A549 (cell line): ENCODE measurements at places on chromosomes 5 and 9. TPM values are rescaled to one million over a fixed set of nuclear protein-coding genes. Genes with fewer than 3 reads are reported as not detected.

Gene NEUROG1
- polyA plus RNA-seq, result not detected in 3 replicates

Gene ADGRV1
- 0.17 to 0.70 TPM (median 0.65 TPM) in 3 replicates for polyA plus RNA-seq

DNA sequence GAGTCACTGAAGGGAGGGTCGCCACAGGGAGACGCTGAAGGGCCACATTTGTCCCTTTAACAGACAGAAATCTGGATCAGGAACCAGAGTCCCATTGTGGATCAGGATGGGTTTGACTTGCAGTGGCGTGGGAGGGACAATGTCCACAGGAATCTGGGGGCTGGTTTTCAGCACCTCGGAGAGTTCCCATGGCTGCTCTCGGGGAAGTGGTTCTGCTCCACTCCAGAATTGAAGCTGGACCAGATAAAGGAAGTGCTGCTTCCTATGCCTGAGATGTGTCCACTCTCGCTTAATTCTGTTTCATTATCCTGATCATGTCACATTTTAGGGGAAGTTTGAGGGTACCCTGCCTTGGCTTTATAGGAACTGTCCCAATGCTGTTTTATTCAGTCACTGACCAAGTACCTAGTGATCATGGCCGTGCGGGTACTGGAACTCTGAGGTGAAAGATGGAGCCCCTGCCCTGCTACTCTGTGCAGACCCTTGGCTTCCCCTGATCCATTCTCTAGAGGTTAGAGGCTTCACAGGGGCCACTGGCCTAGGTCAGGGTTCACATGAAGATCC, 28.7 kb downstream of the ENHO start:
- peak; percentile 20 for DNase-seq

DNA sequence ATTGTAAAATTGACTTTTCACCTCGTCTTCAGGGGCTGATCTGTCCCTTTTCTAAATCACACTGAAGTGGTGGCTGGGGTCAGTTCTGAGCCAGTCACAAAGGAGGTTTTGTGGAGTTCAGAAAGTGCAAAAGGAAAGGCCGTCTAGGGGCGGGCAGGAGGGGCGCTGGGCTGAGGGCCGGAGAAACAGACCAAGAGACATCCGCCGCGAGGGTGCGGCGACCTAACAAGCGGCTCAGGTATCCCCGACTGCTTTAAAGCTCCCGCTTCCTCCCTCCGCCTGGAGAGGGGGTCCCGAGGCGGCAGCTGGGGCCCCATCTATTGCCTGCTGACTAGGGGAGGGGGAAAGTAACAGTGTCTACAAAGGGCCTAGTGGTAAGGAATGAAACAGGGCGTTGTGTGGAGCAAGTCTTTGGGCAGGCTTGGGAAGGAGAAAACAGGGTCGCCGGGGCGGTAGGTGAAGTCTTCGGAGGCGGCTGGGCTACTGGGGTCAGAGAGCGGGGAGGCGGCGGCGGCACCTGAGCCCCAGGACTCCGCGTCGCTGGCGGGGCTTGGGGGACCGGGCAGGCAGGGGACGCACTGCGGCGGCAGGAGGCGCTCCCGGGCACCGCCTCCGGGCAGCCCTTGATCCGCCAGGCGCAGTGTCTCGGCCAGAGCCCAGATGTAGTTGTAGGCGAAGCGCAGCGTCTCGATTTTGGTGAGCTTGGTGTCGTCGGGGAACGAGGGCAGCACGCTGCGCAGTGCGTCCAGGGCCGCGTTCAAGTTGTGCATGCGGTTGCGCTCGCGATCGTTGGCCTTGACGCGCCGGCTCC, 950 bp downstream of the NEUROG1 start:
- no peak for DNase-seq

Gene CARD9
- 0.94 to 1.2 TPM (median 0.94 TPM) in 3 replicates for polyA plus RNA-seq

DNA sequence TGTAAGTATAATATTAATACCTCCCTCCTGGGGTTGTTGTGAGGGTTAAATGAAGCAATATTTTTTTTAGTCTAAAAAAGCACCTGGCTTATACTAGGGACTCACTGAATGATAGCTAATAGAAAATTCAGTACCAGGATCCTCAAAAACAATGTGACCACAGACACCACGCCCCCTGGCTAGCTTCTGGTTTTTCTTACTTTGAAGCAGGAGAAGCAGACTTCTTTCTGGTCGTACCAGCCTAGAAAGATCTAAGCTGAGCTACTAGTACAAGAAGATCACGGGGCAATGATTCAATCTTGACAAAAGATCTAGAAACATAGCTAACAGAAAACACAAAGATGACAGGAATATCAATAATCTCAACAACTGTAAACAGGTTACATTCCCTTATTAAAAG, 218.5 kb upstream of the SLC30A5 start:
- no peak for DNase-seq

DNA sequence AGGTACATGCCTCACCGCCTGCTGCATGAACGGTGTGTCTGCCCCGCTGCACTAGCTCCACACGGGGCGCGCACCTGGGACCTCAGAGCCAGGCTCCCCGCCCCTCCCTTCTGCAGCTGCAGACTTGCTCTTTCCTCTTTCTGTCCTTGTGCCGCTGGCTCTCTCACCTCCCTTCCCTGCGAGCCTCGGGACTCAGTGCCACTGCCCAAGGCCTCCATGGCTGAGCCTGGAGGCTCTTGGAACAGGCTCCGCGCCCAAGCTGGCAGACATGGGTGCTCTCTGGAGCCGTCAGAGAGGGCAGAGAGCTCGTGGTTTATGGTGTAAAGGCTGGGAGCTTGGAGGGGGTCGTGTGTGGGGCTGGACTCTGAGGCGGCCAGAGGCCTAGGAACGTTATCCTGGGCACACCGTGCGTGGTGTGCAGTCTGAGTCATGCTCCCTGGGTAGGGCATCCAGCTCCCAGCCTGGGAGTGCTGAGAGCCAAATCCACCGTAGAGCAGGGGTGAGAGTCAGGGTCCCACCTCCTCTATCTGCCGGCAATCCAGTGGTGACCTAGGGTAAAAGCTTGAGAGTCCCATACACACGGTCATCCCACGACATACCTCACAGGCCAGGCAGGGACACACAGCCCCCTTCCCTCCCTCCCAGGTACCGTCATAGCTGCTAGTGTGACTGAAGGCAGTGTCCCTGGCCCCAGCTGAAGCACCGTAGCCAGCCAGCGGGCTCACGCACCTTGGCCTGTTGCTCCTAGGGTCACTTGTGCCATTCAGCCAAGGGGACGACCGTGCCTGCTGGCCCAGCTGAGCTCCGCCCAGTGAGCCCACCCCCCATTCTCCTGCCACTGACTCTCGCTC, 22.4 kb downstream of the GOLGA2 start:
- DNase-seq, result no peak

DNA sequence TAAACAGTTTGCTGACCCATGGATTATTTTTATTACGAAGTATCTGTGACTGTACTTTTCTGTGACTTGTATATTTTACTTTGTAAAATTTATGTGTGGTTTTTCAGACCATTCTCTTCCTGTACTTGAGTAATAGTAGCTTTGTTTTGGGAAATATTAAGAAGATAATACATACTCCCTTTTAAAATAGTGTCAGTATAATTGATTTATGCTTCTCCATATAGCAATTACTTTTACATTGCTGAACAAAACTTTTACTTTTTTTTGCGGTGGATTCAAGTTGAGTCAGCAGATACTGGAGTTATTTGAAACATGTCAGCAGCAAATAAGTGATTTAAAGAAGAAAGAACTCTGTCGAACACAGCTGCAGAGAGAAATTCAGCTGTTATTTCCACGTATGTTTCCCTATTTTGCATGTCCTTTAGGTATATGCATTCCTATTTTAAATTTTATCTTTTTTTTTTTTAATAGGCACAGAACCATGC, 28.4 kb downstream of the TENT2 start:
- no peak for DNase-seq

DNA sequence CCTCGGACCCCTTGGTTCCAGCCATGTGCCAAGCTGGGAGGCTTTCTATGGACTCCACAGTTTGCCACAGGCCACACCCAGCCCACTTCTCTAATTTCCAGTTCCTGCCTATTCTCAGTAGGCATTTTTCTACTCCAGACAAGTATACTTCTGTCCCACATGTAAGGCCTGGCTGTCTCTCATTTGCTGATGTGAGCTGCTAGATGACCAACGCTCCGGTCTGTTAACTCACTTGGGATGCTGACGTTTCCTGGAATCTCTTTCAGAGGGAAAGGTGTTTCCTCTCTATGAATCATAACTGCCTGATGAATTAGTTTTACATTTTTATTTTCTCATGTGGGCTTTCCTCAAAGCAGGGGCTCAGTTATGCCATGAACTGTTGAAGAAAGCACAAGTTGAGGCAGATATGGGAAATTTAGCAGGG, 36.3 kb downstream of the ERGIC1 start:
- DNase-seq, result peak; percentile 82

DNA sequence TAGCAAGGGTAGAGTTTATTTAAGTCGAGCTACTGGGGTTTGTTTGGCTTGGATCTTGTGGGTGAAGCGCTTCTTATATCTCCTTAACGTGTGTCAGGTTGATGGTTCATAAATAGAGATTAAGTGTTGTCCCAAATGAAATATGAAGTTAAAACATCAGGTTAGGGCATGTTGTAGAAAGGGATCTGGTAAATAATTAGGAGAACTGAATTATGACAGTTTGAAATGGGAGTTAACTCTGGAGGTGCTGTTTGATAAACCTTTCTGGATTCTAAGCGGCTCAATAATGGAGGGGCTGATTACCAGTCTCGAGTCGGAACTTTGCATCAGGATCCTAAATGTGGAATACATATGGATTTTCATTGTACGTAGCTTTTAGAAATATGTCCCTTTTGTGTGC, 717.0 kb upstream of the WWC1 start:
- no peak for DNase-seq

Gene C5orf58
- not detected in 3 replicates for polyA plus RNA-seq

DNA sequence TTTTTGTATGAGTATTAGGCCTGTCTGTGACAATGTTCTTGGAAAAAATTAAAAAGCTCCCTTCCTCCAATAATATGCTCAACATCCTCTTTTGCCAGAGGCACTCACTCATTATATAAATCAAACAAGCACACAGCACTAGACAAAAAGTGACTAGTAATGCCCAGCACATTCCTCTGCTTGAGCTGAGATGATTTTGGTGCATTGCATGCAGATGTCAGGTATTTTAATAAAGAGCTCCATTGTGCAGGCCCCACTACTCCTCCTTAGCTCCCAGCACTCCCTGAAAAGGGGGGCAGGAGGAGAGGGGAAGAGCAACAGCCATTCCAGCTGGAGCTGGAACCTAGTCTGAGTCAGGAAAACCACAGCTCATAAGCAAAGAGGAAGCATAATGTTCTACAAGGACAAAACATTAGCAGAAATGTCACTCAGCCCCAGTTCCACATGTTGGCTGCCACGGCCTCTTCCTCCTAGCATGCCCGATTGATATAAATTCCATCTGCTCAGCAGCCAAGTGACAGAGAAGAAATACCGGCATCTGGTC, 348.5 kb downstream of the BNC2 start:
- DNase-seq, result no peak

Gene GABRA1
- not detected in 3 replicates for polyA plus RNA-seq

- DNase-seq, result no peak
Measured at GRCh38 chr5:17891881-17892280, 257.6 kb downstream of the TAF11L14 start.

GRCh38 chr5:137630216-137630971, 105.5 kb downstream of the KLHL3 start:
- no peak for DNase-seq

Gene MAST4
- 1.1 to 1.2 TPM (median 1.1 TPM) in 3 replicates for polyA plus RNA-seq

DNA sequence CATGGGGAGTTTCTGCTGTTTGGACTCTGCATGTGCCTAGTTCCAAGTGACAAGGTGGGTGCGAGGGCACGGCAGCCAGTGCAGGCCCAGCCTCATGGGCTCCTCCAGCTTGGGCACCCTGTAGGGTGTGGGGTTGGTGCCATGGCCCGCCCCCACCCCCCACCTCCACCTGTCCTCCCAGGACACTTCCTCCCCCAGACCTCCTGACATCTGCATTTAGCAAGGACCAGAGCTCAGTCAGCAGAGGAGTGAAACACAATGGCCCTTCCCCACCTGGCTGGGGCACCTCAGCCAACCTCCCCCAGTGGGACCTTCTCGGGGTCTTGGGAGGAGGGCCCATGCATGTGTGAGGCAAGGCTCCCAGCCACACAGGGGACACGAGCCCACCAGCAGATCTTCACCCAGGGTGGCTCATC, 1.9 kb upstream of the NKD2 start:
- no peak for DNase-seq

- peak; percentile 25 for DNase-seq
Measured at GRCh38 chr5:65663804-65664521, 39.1 kb downstream of the SHLD3 start.

- DNase-seq, result peak; percentile 43
Measured at GRCh38 chr5:111530298-111530740, 18.0 kb upstream of the STARD4 start.

- no peak for DNase-seq
Measured at GRCh38 chr5:180381428-180381827, 28.3 kb upstream of the GFPT2 start.

DNA sequence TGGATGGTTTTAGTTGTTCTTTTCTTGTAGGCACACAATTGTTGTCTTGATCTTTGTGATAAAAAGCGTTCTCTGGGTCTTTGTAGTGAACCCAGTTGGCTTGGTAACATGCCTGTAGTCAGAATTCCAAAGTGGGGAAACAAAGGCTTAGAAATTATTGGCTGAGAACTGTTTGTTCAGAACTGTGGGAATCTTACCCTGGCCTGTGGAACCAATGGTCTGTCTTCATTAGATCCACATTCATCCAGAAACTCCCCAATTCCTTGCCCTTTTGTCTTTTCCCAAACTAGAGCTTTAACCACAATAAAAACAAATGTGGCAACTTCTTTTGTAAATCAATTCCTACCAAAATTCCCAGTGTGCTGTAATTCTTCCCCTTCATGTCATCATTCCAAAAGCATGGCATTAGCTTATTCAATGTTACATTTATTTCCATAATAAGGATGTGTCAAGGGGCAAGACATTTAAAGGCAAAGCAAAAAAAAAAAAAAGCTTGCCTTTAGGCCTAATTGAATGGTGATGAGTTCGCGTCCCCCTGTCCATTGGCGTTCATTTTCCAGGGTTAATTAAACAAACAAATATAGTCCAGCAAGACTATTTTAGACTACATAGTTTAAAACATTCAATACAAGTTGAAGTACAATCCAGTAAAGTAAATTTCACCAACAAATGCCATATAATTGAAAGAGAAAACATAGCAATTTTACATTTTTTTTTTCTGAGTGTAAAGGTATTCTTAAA, 249.8 kb upstream of the ZNF608 start:
- no peak for DNase-seq

Gene KCNN2
- polyA plus RNA-seq, result 0.06 to 0.15 TPM (median 0.09 TPM) in 3 replicates

Gene DMRTA1
- 0.51 to 0.82 TPM (median 0.62 TPM) in 3 replicates for polyA plus RNA-seq
